Stimulated activated CD8-positive, alpha-beta memory T cell treated with anti-CD3 and anti-CD28 coated beads, Interleukin-2, amount 100 ng/mL, for 1 hour (primary cell): ENCODE measurements at places on chromosomes 4 and X.

DNA sequence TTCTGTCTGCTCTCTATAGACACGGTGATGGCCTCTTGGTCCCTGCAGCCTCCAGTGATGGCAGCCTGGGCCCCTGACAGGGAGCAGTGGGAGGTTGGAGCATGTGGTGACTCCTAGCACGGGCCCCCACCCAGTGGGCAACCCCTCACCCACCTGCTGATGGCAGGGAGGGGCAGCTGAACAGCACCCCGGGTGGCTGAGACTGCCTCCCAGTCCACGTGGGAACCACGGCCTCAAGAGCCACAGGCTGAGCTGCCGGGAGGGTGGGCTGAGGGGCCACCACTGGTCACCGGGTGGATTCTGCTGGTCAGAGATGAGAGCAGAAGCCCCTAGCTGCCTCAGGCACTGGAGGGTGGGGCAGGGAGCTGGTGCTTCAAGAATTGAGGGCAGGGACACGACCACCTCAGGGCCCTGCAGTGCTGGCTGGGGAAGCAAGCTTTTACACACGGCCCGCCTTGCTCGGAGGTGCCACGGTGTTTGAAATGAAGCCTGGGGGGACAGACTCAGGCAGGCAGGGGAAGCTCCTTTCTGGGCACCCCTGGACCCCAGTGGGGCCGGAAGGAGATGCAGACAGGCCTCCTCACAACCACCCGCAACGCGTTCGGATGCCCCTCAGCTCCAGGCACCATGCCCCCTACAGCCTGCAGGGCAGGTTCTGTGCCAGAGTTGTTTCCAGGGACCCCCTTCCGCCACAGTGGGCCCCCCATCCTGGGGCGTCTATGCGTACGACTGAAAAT is 6.3 kb upstream of the HAUS3 start:
- DNase-seq: no peak

DNA sequence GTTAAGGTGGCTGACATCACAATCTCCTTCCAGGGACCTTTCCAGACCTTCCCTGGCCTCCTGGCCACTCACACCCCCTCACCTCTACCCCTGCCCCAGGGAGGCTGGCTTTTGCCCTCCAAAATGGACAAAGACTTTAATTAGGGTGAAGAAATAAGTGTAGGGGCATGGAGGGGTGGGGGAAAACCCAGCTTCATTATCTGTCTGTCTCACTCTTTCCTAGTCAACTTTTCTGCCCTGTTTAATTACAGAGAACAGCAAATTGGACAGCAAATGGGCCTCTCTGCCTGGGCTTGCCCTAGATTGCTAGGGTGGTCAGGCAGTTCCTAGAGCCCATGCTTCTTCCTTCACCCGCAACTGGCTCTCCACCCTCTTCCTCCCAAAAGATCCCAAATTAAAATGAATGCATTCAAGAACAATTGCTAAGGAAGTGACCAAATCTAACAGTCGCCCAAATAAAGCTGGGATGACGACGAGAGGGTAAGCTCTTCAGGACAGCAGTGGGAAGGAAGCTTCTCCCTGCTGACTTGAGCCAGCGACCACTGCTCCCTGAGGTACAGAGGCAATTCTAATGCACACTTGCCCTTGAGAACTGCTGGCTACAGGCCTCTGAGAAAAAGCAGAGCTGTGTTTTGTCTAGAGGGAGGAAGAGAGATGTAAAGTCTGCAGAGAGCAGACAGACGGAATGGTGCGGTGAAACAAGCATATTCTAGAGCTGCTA is 12.4 kb downstream of the RAI2 start:
- no peak for DNase-seq

GRCh38 chr4:98663226-98664006 is 5.0 kb upstream of the TSPAN5 start:
- no peak for DNase-seq

DNA sequence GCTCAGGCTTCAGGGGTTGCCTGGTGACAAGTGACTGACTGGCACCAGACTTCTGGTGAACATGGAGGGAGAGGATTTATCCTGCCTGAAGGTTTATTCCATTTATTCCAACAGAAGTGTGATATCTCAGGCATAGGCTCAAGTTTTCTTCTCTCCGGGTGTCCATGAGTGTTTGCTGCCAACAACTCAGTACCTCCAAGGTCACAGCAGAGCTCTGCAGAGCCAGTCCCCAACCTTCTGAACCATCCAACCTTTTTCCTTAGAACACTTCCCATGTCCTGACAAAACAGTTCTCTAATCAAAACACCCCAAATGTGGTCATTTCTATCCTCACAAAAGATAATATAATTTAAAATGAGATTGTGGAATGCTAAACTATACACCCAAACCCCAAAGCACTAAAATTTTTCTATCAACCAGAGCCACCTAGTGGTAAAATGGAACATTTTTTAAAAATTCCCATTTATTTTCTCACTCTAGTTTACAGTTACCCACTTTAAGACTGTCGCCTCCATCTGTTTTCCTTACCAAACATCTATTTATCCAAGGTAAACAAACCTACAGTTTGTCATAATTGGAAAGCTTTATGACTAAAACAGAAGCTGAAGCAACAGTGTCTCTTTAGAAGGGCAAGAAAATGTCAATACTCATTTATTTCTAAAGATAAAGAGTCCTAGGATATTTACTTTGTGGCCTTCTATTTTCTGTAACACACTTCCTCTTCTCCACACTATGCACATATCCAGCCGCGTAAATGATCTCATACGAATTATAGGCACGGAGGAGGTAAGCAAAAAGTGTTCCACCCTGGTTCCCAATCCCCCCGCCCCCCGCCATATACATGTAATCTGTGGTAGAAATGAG is 39.5 kb downstream of the TMEM154 start:
- no peak for DNase-seq

DNA sequence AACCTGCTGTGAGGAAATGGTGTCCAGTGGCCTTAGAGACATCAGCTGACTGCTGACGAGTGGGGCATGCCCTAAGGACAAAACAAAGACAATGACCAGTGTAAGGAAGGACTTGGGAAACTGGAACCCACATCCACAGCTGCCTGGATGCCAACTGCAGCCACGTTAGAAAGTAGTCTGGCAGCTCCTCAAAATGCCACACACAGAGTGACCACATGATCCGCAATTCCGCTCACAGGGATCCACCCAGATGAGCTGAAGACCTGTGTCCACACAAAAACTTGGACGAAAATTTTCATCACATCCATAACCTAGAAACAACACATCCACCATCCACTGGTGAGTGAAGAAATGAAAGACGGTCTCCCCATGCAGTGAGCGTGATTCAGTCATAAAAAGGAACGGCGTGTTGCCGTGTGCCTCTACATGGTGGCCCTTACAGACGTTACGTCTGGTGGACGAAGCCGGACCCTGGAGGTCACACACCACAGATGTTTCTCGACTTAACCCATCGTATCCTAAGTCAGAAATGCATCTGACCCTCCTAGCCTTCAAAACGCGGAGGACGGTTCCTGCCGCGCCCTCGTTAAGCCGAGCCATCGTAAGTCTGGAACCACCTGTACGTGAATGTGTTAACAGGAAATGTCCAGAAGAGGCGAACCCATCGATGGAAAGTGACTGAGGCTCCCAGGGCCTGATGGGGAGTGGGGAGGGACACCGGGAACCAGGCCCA is 40.6 kb upstream of the MXD4 start:
- DNase-seq: no peak

DNA sequence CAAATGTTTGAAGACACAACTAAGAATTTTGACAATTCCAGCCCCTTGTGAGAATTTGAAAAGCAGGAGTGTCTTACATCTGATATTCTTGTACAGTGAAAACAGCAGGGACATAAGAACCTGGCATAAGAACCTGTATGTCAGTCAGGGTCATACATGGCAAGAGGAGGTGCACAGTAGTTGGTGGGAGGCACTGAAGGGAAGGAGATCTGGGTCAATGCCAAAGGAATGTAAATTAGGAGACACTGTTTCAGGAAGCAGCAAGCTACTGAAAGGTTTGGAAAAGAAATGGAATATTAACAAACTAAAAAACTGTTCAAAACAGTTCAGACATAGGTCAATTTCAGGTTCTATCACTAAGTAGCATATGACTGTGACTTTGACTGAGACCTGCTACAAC is 25.0 kb upstream of the SPP1 start:
- DNase-seq: no peak

GRCh38 chrX:34810364-34810763 is 132.2 kb upstream of the FAM47B start:
- DNase-seq: no peak

GRCh38 chr4:85548841-85549240 is 73.9 kb downstream of the ARHGAP24 start:
- no peak for DNase-seq

GRCh38 chr4:136829280-136829679 is 703.0 kb downstream of the PCDH18 start:
- DNase-seq: no peak

DNA sequence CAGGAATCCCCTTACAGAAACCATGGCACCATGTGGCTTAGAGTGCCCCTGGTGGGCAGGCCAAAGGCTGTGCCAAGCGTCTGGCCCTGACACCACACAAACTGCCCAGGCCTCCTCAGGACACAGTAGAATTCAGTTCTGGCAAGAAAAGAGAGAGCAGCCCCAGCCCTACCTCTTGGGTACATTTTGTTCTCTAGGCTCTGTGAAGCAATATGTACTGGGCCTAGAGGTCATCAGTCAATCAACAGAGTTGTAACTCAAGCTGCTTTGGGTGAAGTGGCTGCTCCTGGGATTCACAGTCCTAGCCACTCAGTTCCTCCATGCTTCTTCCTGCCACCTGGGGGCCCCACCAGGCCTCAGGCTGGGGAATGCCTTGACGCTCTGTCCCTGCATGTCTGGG is 158.1 kb upstream of the MAMLD1 start:
- DNase-seq: no peak
